Activated CD4-positive, alpha-beta T cell treated with anti-CD3 and anti-CD28 coated beads, Interleukin-2, amount 10 ng/mL, durations not matched to agents 7 days and 5 days (primary cell): ENCODE measurements at places on chromosomes 6 and 20. TPM values are rescaled to one million over a fixed set of nuclear protein-coding genes. Genes with fewer than 3 reads are reported as not detected.

The SLC22A2 gene
- not detected for total RNA-seq

The C20orf173 gene
- total RNA-seq: not detected

The GSTA2 gene
- not detected for total RNA-seq

The TBC1D7 gene
- total RNA-seq: 20.0 TPM

The TMEM217 gene
- total RNA-seq: 0.92 TPM

The RAET1L gene
- not detected for total RNA-seq

The TCEA2 gene
- 47.6 TPM for total RNA-seq

The ADGRF1 gene
- not detected for total RNA-seq

DNA sequence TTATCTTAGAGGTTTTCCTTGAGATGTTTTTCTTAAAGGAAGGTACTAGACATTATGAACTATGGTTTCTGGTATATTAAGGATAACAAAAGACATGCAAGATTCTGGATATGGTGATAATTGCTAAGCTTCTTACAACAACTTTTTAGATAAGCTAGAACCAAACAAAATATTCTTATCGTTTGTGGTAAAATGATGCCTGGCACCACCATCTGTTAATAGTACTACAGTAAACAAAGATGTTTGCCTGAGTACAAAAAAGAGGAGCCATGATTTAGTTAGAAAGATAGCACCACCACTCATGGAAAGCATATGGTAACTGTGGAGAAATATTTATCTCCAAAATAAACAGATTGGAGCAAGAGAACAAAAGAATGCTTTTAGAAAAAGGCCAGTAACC, 747.3 kb downstream of the COL12A1 start:
- DNase-seq: no peak

GRCh38 chr6:91149956-91150705, 563.3 kb upstream of the MAP3K7 start:
- no peak for DNase-seq

GRCh38 chr6:18155864-18156421, 721 bp downstream of the KDM1B start:
- DNase-seq: peak; percentile 47

DNA sequence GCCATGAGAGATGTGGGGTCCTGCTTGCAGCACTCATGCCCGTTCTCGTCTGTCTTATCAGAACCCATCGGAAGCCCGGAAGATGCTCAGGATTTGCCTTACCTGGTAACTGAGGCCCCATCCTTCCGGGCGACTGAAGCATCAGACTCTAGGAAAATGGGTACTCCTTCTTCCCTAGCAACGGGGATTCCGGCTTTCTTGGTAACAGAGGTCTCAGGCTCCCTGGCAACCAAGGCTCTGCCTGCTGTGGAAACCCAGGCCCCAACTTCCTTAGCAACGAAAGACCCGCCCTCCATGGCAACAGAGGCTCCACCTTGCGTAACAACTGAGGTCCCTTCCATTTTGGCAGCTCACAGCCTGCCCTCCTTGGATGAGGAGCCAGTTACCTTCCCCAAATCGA, 8.3 kb downstream of the PI16 start:
- DNase-seq: peak; percentile 89

GRCh38 chr6:38638941-38639497, 710 bp downstream of the BTBD9 start:
- DNase-seq: peak; percentile 56

DNA sequence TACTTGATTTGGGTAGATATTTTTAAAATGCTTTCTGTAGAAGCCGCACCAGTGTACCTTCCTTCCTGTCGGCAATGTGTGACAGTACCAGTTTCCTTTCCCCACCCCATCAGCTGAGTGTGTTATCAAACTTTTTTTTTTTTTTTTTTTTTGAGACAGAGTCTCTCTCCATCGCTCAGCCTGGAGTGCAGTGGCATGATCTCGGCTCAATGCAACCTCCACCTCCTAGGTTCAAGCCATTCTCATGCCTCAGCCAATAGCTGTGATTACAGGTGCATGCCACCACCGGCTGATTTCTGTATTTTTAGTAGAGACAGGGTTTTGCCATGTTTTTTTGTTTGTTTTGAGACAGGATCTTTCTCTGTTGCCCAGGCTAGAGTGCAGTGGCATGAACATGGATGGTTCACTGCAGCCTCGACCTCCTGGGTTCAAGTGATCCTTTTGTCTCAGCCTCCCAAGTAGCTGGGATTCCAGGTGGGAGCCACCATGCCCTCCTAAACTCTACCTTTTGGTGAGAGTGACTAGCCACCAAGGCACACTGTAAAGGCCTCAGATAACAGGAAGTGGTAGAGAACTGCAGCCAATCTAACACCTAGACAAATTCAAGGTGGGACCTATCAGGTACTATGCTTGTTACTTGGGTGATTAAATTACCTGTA, 26.5 kb upstream of the ZBTB22 start:
- DNase-seq: peak; percentile 80
